Kidney (tissue), 22 donors: ENCODE measurements at places on chromosomes 1 and 21. TPM values are rescaled to one million over a fixed set of nuclear protein-coding genes. Genes with fewer than 3 reads are reported as not detected.

The MFAP2 gene
- polyA plus RNA-seq: 8.2 TPM

The GJB4 gene
- polyA plus RNA-seq: not detected

The ATP1A4 gene
- polyA plus RNA-seq: not detected

The TFF3 gene
- 10.0 TPM for polyA plus RNA-seq

The THEM5 gene
- polyA plus RNA-seq: not detected

The CSF1 gene
- polyA plus RNA-seq: 11.1 TPM
